ENCODE measurements at places on chromosomes 5 and 9.

DNA sequence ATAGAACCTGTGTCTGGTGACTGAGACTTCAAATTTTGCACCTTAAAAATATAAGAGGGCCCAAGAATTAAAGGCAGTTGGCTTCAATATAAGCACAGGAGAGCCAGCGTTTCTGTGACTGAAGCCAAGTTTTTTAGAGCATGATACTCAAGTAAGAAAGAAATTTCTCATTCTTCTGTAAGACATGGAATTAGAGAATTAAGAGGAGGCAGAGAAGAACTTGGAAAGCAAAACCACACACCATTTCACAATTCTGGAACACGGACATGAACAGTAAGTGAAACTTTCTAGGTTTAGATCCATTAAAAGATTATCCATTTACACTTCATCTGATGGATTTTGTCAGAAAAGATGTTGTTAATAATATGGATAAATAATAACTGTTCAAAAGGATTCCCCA is 8.9 kb upstream of the AGXT2 start:
- DNase-seq = no peak

GRCh38 chr5:67774267-67774552 is 441.3 kb upstream of the PIK3R1 start:
- no peak for DNase-seq

DNA sequence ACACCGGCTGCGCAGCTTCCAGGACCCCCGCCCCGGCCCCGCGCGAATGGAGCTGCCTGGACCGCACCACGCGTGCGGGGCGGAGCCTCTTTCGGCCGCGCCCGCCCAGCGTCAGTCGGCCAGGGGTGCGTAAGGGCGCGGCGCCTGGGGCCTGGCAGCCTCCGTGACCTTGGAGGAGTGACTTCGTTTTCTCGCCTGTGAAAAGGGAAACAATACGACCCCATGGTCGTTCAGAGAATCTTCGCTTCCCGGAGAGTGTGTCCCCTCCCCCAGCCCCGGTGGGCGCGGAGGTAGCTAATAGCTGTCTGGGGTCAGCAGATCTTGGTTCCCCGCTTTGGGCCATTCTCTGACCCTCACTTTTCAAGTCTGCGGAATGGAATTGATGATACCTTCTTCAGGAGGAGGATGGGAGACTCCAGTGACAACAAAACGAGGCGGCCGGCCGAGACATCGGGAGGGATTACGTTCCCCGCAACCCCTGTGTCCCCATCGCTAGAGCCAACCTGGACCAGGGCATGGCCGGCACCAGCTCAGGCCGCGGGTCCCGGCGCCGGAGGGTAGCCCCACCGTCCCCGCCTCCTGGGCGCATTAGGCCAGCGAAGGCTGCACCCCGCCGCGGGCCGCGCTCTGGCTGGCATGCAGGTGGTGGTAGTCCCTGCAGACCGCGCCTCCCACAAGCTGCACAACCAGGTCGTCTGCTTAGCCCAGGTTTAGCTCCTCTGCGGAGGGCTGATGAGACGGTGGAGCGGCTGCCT is 5.5 kb upstream of the CDHR2 start:
- DNase-seq = peak; percentile 59

DNA sequence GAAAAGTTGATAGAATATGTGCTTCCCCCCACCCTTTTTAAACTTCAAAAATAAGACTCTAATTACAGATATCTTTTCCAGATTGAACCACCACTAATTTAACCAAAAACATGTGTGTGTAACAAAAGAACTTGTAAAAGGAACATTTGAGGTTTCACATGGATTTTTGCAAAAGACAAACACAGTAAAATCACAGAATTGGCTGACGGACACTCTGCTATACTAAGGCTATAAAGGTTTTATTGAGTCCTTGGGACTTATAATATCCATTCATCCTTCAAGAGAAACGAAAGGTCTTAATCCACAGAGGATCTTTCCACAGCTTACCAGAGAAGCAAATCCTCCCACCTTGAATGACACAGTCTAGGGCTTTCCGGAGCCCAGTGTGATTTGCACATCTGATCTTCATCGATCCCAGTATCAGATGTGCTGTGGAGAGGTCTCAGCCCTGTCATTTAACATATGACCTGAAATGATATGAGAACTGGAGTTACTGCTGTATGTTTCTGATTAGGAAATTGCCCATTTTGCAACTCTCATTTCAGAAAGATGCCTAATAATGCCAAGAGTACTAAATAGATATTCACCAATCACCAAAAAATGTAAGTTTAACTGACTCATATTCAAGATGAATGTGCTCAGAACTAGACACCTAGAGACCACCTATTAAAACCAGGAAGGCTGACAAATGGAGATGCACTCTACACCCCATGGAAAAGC is 256.5 kb upstream of the FBXL7 start:
- no peak for DNase-seq

DNA sequence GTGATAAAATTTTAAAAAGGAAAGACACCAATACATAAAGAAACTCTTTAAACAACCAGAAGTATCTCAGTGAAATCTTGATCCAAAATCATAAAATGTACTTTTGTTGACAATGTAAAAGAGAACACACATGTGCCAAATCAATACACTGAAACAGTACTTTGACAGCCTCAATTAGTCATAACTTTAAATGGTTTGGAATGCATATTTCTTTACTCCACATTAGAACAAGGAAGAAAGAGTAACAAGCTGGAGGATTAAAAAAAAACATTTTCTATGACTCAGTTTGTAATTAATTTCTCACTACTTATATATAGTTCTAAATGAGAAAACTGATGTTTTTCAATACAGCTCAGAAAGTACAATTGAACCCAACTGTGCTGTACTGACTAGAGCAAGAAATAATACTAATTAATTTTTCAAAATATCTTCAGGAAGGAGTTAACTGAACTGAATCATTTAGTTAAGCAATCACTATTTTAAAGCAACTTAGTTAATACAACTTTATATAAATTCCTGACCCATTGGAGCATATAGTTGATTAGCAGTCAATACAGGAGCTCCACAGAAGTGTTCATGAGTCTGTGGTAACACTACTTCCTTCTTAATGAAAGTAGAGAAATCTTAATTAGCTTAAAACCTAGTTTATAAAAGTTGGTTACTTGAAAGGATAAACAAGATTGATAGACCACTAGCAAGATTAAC is 101.0 kb downstream of the NR3C1 start:
- no peak for DNase-seq

DNA sequence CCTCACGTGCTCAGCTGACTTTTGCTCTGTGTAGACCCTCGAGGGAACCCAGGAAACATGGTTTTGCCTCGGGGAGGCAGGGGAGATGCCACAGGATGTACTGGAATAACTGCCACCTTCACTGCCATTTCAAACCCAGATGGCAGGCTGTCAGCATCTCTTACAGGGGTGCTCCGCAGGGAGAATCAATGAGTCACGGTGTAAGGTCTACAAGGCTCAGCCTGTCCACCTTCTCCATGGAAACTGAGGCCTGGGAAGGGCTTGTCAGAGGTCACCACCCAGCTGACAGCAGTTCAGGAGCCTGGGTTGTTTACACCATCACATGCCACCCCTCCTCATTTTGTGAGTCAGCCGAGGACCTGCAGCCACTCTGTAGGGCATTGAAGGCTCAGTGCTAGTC is 30.8 kb downstream of the DAB2IP start:
- DNase-seq = no peak

- DNase-seq = no peak
These were observed 88.0 kb downstream of the PPARGC1B start for GRCh38 chr5:149818116-149818515.

DNA sequence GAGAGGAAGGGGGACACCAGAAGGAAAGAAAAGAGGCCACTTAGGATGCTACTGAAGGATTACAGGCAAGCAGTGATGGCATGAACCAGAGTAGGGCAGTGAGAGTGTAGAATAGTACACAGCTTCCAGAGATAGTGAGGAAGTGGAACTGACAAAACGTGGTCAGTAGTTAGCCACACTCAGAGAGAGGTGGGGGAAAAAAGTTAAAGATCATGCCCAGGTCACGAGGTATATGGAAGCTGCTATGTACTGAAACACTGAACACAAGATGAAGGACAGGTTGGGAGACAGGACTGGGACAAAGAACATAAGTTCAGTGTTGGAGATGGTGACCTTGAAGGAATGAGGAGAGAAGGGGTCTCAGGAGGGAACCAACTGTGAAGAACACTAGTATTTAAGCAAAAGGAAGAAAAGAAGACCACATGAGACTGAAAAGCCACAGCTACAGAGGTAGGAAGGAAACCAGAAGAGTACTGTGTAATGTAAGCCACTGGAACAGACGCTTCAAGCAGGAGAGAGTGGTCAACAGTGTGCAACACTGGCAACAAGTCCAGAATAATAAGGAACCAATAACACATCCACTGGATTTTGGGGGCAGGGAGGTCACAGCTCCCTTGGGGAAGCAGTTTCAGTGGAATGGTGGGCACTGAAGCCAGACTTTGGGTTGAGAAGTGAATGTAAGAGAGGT is 45.5 kb downstream of the ELL2 start:
- no peak for DNase-seq

DNA sequence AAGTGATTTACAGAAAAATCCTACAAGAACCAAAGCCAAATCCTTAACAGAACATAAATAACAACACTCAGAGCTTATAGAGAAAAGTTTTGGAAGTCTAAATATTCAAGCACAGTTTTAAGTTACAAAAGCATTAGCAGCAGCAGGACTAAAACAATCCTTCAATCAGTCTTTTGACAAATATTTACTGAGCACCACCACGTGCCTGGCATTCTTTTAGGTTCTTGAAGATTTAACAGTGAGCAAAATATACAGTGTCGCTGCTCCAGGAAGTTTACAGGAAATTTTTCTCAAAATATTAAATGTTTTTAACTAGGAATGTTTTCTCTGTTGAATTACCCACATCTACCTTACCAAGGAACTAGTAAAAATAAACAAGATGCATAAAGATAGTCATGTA is 11.4 kb downstream of the EPB41L4A start:
- DNase-seq = no peak

GRCh38 chr5:125257997-125258396 is 511.6 kb upstream of the ZNF608 start:
- DNase-seq = no peak

- no peak for DNase-seq
These were observed 2.7 kb upstream of the ITK start for GRCh38 chr5:157177953-157178352.

DNA sequence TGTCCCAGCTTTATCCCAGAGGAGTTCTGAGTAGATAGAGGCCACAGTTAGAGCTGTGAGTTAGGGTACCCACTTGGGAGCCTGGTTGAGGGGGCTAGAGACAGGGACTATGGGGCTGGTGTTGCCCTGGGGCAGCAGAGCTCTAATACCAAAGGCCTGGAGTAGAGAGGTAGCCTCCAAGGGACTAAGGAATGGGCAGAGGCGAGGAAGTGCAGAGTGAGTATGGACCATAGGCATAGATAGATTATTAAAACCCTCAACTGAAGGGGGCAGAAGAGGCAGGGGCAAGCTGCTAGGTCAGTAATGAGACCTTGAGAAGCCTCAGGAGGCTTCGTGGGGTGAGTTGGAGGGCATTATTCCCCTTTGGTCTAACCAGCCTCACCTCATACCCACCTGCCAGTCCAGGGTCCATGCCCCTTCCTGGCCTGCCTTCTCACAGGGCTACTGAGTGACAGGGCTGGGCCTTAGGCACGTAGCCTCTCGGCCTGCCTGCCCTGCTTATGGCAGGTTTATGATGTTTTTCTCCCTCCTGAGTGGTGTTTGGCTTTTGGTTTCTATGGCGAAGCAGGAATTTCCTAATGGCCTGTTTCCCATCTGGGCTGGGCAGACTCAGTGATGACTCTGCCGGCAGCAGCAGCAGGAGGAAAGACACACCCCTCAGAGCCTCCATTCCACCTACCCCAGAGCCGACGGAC is 8.0 kb downstream of the PDLIM4 start:
- no peak for DNase-seq

GRCh38 chr9:89432986-89433530 is 64.9 kb downstream of the SEMA4D start:
- DNase-seq = no peak

- no peak for DNase-seq
These were observed 43.0 kb downstream of the SFXN1 start for GRCh38 chr5:175521313-175521833.

DNA sequence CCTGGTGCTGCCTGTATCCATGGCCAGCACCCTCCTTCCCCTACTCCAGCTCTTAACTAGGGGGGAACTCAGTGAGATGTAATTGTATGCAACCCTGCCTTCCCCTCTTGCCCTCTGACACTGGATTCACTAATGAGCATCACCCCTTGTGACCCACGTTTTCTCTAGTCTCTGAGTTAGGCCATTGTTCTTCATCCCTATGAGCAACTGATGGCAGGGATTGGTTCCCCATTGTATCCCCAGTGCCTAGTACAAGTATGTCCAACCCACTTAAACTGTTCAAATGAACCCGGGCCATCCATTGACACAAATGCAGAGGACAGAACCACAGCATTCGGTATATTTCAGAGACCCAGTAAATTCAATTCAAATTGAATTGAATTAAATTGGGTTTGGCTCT is 77.6 kb upstream of the ASTN2 start:
- peak; percentile 89 for DNase-seq

DNA sequence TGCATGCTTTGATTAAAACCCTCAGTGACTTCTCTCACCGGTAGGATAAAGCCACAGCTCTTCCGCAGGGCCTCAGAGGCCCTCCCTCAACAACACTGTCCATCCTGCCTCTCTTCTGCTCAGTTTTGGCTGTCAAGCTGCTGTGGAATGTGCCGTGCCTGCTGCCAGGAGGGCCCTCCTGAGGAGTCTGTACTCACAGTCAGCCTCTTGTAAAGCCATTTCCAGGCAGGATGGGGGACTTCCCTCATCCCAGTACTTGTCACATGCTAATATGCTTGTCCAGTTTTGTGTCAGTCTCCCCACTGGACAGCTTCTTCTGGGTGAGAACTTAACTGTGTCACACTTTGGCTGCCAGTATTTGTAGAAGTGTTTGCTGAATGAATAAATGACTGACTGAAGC is 13.9 kb upstream of the DDX41 start:
- DNase-seq = no peak

DNA sequence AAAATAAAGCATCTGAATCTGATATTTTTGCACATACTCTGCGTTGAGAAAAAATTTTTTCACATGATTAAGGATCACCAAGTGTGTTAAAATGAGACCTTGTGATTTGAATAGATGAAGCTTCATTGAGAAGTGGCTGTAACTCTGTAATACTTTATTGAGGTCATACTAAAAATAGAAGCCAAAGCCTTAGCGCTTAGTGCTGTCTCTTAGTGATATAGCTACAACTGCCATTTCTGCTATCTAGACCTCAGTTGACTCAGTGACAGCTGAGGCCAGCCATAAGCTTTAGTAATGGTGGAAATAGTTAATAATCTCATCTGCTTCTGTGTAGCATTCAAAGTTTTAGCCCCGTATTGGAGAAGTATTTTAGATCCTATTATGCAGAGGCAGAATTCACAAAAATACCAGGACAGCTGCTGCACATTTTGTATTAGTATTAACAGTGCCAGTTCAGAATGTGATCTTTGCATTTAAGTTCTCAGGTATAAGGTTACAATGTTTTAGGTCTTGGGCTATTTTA is 107.4 kb upstream of the SGCD start:
- no peak for DNase-seq

GRCh38 chr9:113678119-113678858 is 197.8 kb upstream of the ZNF618 start:
- DNase-seq = no peak

Measured in globus pallidus (tissue), 1 donor.